ENCODE measurements at places on chromosomes 11 and 22. TPM values are rescaled to one million over a fixed set of nuclear protein-coding genes. Genes with fewer than 3 reads are reported as not detected.

GRCh38 chr11:62689421-62690183, at the start of gene LRRN4CL:
LRRN4CL (minus strand) TSS chr11:62689530; CDS start chr11:62688508, 1,022 bp downstream.
- H3K36me3 ChIP-seq, result no peaks in the 10 kb centered on the region
- peaks cover 3% of the 10 kb centered on the region for H3K4me1 ChIP-seq
- no peak for DNase-seq
- peaks cover 17% of the 10 kb centered on the region for H3K27me3 ChIP-seq
- no peak within 1 kb of the TSS for H3K27ac ChIP-seq
- H3K4me3 ChIP-seq, result no peak within 1 kb of the TSS

GRCh38 chr11:30091246-30091645, 74.4 kb upstream of the KCNA4 start:
- no peaks in the 10 kb centered on the region for H3K27me3 ChIP-seq
- H3K27ac ChIP-seq, result no peak overlapping the region
- H3K4me3 ChIP-seq, result no peak overlapping the region
- H3K36me3 ChIP-seq, result no peaks in the 10 kb centered on the region

Gene HDHD5
- 23.3 TPM for total RNA-seq

DNA sequence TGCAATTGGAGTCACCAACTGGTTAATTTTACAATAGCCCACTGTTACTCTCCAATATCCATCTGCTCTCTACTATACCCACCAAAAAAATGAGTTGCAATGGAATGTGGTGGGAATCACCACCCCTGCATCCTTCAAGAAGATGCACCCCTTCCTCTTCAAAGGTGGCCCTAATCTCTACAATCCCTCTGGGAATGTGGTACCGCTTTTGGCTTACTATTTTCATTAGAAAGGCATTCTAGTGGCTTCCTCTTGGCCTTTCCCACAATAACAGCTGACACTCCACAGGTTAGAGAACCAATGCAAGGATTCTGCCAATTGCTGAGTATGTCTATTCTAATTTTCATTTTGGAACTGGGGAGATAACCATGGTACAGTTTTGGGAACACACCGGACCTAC, 33.2 kb upstream of the CWF19L2 start:
- no peak overlapping the region for H3K27ac ChIP-seq
- no peaks in the 10 kb centered on the region for H3K27me3 ChIP-seq
- no peak overlapping the region for H3K4me3 ChIP-seq
- no peaks in the 10 kb centered on the region for H3K36me3 ChIP-seq
- no peaks in the 10 kb centered on the region for H3K4me1 ChIP-seq

- H3K4me3 ChIP-seq, result no peak within 1 kb of the TSS
- H3K27me3 ChIP-seq, result no peaks in the 10 kb centered on the region
- H3K4me1 ChIP-seq, result no peaks in the 10 kb centered on the region
- no peaks in the 10 kb centered on the region for H3K36me3 ChIP-seq
Measured at GRCh38 chr11:1997755-1998154, at the start of gene H19. H19 (minus strand) TSS chr11:1997842.

- H3K27ac ChIP-seq, result no peak overlapping the region
- H3K4me3 ChIP-seq, result no peak overlapping the region
- no peaks in the 10 kb centered on the region for H3K27me3 ChIP-seq
- DNase-seq, result no peak
- H3K4me1 ChIP-seq, result peaks cover 14% of the 10 kb centered on the region
- no peaks in the 10 kb centered on the region for H3K36me3 ChIP-seq
Measured at GRCh38 chr11:86162239-86162638, 82.3 kb upstream of the EED start.

DNA sequence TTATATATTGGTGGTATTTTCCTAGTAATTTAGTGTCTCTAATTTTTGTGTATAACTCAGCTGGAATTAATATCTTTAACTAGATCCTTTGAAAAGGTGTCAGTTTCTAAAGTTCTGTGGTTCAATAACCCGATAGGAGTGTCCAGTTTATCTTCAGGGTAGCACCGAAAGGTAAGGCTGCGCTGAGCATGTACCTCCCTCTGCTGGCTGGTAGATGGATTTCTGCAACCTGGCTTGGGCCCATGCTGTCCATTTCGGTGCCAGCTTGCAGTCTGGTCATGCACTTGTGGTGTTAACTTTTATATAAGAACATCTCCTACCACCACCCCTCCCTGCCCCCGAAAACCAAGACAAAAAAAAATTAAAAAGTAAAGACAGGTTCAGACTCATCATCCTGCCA, 24.7 kb downstream of the EXT2 start:
- H3K4me3 ChIP-seq, result no peak overlapping the region
- H3K27me3 ChIP-seq, result no peaks in the 10 kb centered on the region
- DNase-seq, result no peak
- no peaks in the 10 kb centered on the region for H3K4me1 ChIP-seq
- H3K27ac ChIP-seq, result no peak overlapping the region

Gene JAML
- total RNA-seq, result 9.6 TPM

- H3K36me3 ChIP-seq, result no peaks in the 10 kb centered on the region
- H3K4me1 ChIP-seq, result no peaks in the 10 kb centered on the region
- no peak overlapping the region for H3K27ac ChIP-seq
Measured at GRCh38 chr11:1088927-1089737, 14.5 kb downstream of the MUC2 start.

Gene GLB1L3
- not detected for total RNA-seq

Gene LMO1
- total RNA-seq, result not detected

- no peak overlapping the region for H3K4me3 ChIP-seq
- DNase-seq, result no peak
- no peak overlapping the region for H3K27ac ChIP-seq
- no peaks in the 10 kb centered on the region for H3K36me3 ChIP-seq
Measured at GRCh38 chr11:72573072-72573854, 101.0 kb downstream of the PDE2A start.

DNA sequence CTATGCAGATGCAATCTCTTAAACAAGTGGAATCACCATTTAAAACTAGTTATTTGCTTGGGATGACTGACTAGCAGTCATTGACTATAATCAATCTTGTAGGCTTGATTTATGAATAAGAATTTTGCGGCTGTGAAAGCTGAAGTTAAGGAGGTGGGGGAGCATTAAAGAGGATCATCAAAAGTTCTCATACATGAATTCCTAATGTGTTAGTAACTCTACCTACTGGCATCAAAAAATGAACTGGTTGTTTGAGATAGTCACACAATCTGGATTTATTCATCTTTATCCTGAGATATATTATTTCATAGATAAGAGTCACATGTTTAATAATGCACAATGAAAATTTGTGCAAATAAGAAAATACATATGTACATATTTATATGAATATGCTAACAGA, 393.6 kb downstream of the LUZP2 start:
- H3K27me3 ChIP-seq, result no peaks in the 10 kb centered on the region
- no peak for DNase-seq
- H3K4me1 ChIP-seq, result no peaks in the 10 kb centered on the region

Gene MYEOV
- total RNA-seq, result not detected

Gene ANKK1
- 0.89 TPM for total RNA-seq

Gene SH3BP1
- total RNA-seq, result 44.0 TPM

Gene CCS
- 98.5 TPM for total RNA-seq

- peak overlapping the region; percentile 80 for H3K27ac ChIP-seq
- DNase-seq, result peak; percentile 34
- no peaks in the 10 kb centered on the region for H3K27me3 ChIP-seq
- no peak overlapping the region for H3K4me3 ChIP-seq
- H3K36me3 ChIP-seq, result peaks cover 2% of the 10 kb centered on the region
Measured at GRCh38 chr11:128733440-128734102, 39.7 kb downstream of the FLI1 start.

GRCh38 chr11:89327885-89328284, 150.2 kb downstream of the TYR start:
- H3K4me3 ChIP-seq, result no peak overlapping the region
- no peak overlapping the region for H3K27ac ChIP-seq
- DNase-seq, result no peak

GRCh38 chr11:67002921-67003411, 20.0 kb upstream of the SYT12 start:
- no peak overlapping the region for H3K27ac ChIP-seq
- no peak overlapping the region for H3K4me3 ChIP-seq
- DNase-seq, result no peak
- H3K36me3 ChIP-seq, result no peaks in the 10 kb centered on the region

DNA sequence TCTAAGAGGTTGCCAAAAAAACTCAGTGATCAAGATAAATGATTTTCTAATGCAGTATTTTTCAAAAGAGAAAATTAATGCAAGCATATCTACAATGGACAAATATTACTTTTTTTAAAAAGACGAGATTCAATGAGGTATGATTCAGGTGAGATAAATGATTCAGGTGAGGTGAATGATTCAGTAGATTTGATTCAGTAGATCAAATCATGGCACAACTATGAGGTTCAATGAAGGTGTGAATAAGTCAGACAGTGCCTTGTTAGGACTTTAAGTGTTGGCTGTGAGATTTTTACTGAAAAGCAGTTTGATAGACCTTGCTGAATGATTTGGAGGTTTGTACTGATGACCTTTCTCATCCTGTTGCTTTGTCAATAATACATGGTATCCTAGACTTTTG, 742.2 kb downstream of the NELL1 start:
- no peak overlapping the region for H3K4me3 ChIP-seq
- no peaks in the 10 kb centered on the region for H3K36me3 ChIP-seq
- H3K4me1 ChIP-seq, result no peaks in the 10 kb centered on the region
- H3K27ac ChIP-seq, result no peak overlapping the region

DNA sequence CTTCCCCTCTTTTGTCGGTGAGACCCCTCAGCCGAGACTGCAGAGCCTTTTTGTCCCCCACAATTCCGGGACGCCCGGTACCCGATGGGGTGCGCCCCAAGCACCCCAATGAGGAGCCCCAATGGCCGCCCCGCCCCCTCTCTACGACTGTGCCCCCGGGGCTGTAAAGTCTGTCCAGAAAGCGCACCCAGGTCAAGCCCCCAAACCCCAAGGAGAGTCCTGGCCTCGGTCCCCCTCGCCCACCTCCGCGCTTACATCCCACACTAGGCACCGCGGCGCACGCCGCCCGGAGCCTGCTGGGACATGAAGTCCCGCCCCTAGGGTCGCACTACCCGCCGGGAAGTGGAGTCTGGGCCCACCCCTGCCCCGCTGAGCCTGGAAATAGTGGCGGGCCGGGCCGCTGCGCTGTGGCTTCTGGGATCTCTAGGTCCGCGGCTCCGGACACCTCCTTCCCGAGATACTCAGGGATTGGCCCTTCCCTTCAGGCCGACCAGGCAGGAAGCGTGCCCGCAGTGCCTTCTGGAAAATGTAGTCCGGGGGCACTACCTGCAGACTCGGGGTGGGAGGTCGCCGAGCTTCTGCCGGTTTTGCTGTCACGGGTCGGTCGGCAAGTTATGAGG, at the start of gene MEN1:
TSS of gene MEN1 (minus strand) at position 281 of the 620 bp plus-strand sequence. CDS start 442 bp downstream, outside the sequence.
- peaks cover 15% of the 10 kb centered on the region for H3K4me1 ChIP-seq
- peak within 1 kb of the TSS; percentile 86 for H3K4me3 ChIP-seq
- peak within 1 kb of the TSS; percentile 63 for H3K27ac ChIP-seq
- no peaks in the 10 kb centered on the region for H3K27me3 ChIP-seq
- peaks cover 21% of the 10 kb centered on the region for H3K36me3 ChIP-seq
- peak; percentile 82 for DNase-seq

- H3K27me3 ChIP-seq, result no peaks in the 10 kb centered on the region
- no peak within 1 kb of the TSS for H3K4me3 ChIP-seq
- H3K4me1 ChIP-seq, result peaks cover 14% of the 10 kb centered on the region
- no peak within 1 kb of the TSS for H3K27ac ChIP-seq
Measured at GRCh38 chr11:1696608-1697570, at the start of gene KRTAP5-6. KRTAP5-6 (plus strand) TSS chr11:1697195; CDS start chr11:1697246, 51 bp downstream.

DNA sequence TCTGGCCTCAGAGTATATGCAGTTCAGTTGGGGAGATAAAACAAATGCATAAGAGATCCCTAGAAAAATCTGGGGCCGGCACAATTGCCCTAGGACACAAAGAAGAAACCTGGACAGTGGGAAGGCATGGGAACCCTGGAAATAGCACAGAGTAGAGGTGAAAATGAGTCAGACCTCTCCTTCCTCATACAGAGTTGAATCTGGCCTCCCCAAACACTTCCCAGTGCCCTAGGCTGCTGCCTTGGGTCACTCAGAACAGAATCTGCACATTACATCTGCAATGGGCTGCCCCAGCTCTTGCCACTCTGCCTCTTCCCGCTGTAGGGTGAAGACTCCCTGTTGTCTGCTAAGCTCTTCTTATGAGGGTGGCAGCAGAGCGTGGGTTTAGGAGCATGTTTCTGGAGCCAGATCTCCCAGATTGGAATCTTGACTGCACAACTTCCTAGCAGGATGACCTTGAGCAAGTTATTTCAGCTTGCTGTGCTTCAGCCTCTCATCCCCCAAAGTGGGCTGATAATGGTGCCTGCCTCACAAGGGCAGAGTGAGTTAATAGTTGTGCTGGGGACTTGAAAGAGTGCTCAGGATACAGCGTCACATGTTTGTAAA, 47.1 kb upstream of the NECTIN1 start:
- H3K4me3 ChIP-seq, result no peak overlapping the region
- no peaks in the 10 kb centered on the region for H3K4me1 ChIP-seq
- H3K27me3 ChIP-seq, result no peaks in the 10 kb centered on the region
- DNase-seq, result no peak
- H3K27ac ChIP-seq, result no peak overlapping the region
- no peaks in the 10 kb centered on the region for H3K36me3 ChIP-seq

DNA sequence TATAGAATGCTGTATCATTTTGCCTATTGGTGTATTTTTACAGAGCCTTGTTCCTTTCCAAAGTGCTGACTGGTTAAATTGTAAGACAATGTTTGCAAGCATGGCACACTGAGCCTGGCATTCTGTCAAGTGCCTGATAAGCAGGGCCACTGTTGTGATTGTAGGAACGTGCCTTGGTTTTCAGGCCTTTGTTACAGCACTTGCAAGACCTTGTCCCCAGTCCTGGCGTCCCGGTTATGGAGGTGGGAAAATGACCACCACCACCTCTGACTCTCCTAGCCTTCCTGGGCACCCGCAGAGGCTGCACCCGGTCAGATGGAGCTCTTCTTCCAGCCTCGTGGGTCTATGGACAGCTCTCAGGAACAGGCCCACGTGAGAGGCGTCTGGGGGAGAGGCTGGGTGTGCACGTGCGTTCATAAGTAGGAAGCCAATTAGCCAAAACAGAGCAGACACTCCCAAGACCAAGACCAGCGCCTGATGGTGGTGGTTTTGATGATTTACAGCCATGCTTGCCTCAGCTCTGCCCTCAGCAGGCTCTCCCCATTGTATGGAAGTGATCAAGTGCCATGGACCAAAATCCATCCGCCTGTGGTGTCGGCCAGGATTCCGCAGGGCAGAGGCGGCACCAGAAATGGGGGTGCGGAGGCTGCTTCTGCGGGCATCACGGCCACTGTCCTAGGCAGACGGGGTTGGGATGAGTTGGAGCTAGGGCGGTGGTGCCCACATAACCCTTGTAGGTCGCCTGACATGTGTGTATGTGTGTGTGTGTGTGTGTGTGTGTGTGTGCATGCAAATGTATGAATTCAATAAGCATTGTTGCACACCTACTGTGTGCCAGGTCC, 89.8 kb downstream of the RTL6 start:
- no peak for DNase-seq
- no peaks in the 10 kb centered on the region for H3K36me3 ChIP-seq
- H3K4me1 ChIP-seq, result no peaks in the 10 kb centered on the region
- no peak overlapping the region for H3K4me3 ChIP-seq
